ENCODE measurements at places on chromosomes 5 and 9.

GRCh38 chr5:145847499-145848497 lies 12.7 kb upstream of the PRELID2 start:
- no peak for DNase-seq

DNA sequence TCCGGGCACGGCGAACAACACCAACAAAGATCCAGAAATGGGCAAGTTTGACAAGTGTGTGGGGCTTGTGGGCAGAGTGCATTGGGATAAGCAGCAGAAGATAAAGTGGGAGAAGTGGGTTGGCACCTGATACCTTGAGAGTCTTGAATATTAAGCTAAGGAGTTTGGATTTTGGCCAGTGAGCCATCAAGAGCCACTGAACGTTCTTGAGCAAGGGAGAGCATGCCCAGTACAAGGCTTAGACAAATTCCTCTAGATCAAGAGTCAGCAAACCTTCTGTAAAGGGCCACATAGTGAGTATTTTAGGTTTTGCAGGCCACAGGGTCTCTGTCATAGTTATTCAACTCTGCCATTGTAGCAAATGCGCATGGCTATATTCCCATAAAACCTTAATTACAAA lies 26.6 kb upstream of the TRMT10B start:
- no peak for DNase-seq

- no peak for DNase-seq
These were observed 243.7 kb downstream of the CWC27 start for GRCh38 chr5:65012301-65012892.

DNA sequence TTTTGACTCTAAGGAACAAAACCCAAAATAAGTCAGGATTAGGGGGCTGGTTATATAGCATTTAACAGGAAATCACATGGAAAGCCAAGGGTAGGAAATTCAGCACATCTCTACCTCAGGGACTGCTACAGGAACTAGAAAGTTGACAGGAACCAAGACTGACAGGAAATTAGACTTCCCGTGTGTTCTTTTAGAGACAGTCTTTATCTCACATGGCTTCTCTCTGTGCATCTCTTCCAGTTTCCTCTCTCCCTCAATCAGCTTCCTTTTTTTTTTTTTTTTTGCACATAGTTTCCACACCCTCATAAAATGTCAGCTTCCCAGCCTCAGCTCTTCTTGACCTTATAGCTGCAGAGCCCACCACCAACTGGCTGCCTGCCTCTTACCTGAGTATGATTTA lies 4.8 kb downstream of the RECK start:
- DNase-seq: no peak

- no peak for DNase-seq
These were observed 24.7 kb upstream of the TNFSF8 start for GRCh38 chr9:114954956-114955582.

DNA sequence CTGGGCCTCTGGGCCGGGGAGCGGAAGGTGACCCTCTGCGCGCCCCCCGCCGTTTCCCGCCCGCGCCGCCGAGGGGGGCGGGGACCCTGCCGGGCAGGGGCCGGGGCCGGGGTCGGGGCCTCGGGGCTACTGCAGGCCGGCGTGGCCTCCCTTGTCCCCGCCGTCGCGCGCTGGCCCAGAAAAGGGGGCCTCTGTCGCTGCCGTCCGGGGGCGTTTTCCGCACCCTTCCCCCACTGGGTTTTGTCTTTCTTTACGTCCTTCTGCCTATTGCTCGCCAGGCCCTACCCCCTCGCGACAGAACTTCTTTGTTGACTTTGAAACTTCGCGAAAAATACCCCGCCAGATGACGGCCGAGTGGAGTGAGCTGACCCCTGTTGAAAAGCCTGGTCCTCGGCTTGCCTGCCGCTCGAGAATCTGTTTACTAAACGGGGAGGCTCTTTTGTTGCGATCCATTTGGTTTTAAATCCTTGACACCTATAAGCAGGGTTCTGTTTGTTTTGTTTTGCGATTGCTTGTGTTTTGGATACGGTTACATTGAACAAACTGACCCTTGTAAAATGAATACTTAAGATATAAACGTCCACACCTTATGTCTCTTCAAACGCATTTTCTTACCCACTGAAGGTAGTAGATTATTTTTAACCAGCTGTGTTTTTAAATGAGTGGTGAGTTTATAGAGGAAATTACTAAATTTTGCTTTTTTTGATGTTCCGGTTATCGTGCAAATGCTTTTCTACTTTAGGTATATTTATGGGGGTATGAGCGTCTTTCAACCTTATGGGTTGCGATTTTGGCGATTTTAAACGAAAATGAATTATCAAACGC lies 765 bp downstream of the MARCHF6 start:
- peak; percentile 52 for DNase-seq

GRCh38 chr9:17719053-17719452 lies 140.2 kb downstream of the SH3GL2 start:
- DNase-seq: no peak

- no peak for DNase-seq
These were observed 270.8 kb downstream of the NNT start for GRCh38 chr5:43873791-43874190.

GRCh38 chr9:98887918-98888510 lies 55.7 kb upstream of the COL15A1 start:
- no peak for DNase-seq

GRCh38 chr5:134432677-134433359 lies 21.1 kb upstream of the CDKN2AIPNL start:
- no peak for DNase-seq

GRCh38 chr9:4009006-4009511 lies 290.8 kb downstream of the GLIS3 start:
- no peak for DNase-seq

GRCh38 chr5:56384186-56384585 lies 151.1 kb upstream of the ANKRD55 start:
- DNase-seq: no peak

- no peak for DNase-seq
These were observed 314.0 kb downstream of the NDUFS4 start for GRCh38 chr5:53874409-53874808.

DNA sequence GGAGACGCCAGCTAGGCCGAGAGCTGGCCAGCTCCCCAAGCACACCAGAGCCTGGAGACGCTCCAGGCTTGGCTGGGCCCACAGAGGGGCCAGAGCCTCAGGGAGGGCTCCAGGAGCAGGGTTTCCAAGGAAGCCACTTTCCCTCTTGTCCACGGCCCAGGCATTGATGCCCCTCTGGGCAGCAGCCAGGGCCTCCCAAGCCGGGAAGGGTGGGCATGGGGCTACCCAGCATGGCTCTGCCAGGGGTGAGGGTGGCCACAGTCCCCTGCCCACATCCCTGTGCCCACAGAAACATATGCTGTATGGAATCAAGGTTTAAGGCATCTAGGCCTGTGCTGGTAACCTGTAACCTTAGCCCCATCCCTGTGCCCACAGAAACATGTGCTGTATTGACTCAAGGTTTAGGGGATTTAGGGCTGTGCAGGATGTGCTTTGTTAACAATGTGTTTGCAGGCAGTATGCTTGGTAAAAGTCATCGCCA lies 1.5 kb upstream of the DPP7 start:
- DNase-seq: no peak

DNA sequence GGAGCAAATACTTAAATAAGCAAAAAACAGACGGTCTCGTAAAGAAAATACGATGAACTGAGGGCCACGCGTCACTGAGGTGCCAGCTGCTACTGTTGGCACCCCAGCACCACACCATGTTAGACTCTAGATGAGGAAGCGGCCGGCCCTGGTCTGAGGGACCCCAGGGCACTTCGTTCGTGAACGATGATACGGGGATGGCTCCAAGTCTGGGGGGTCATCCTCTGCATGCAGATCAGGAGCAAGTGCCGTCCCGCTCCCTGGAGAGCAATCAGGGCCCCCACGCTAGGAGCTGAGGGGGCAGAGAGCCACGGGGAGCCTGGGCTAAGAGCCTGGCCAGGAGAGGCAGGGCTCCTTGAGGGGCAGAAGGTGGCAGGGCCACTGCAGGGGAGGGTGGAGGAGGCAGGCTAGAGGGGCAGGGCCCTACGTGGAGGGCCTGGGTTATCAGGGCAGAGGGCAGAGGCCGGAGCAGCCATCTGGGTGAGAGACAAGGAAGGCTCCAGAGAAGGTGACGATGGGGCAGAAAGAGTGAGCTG lies 24.1 kb downstream of the SARDH start:
- no peak for DNase-seq

- DNase-seq: no peak
These were observed 49.0 kb downstream of the STARD4 start for GRCh38 chr5:111463311-111463710.

DNA sequence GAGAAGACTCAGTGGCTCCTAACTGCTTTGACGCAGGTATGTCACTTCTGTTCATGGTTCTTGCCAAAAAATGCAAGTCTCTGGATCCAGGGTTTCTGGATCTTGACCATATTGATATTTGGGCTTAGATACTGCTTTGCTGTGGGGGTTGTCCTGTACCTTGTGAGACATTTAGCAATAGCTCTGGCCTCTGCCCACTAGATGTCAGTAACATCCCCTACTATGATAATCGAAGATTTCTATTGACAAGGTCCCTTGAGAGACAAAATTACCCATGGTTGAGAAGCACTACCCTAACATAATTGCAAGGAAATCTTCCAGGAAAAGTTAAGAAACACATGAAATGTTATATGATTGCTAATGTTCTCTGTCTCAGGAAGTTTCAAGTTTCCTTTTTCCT lies 285.4 kb downstream of the TMEM232 start:
- no peak for DNase-seq

DNA sequence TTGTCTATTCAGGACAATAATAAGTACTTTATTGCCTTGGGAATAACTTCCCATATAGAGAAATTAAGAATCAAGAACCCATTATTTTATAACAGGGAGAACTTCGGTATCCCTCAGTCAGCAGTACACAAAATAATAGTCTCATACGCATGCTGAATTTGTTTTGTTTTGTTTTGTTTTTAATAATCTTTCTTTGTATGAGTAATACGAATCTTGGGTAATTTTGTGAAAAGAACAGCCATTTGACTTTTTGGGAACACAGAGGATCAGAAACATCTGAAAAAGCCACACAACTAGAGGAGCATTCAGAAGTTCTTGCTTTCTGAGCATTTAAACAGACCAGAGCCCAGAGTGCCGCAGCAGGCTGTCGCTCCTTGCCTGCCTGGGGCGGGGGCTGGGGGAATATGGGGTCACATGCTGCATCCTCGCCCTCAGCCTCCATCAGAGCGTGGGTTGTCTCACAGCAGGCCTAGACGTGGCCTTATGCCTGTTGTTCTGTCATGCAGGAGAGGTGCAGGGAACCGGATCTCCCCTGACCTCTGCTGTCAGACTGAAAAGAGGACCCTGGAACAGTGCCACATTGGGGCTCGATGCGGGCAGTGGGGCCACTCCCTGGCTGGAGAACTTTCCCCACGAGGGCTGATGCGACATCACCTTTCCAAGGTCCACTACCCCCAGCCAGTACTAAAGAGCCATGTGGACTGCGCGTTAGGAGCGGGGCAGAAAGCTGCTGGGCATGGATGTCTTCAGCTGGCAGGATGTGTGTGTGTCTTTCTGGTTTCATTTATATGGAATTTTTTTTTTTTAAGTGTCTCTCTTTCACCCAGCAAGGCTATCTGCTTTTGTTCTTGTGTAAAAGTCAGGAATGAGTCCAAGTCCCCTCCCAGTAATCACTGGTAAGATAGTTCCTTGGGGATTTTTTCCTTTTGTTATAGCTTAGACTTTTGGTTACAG lies 133.4 kb upstream of the OTULINL start:
- DNase-seq: no peak

DNA sequence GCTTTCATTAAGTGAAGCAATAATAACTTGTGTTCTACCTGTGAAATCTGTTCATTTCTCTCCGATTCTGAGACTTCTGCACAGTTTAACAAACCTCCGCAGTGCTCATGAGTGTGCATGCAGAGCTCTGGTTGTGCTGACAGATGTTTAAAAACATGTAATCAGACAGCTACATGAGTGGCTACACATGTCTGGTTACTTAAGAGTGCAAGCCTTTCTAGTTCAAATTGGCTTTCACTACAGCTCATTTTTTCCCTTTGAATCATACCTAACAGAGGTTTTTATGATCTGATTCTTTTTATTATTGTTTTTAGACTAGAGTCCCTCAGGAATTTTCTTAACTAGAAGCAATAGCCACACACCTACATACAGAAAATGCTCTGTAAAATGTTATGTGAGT lies 310.2 kb downstream of the ARRDC3 start:
- no peak for DNase-seq

DNA sequence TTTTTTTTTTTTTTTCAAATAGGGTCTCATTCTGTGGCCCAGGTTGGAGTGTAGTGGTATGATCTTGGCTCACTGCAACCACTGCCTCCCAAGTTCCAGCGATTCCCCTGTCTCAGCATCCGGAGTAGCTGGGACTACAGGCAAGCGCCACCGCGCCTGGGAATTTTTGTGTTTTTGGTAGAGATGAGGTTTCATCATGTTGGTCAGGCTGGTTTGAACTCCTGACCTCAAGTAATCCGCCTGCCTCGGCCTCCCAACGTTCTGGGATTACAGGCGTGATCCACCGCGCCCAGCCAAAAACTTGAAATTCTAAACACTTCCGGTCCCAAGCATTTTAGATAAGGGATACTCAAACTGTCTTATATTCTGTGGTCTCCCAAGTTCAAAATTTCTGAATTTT lies 718.9 kb upstream of the MEF2C start:
- no peak for DNase-seq

DNA sequence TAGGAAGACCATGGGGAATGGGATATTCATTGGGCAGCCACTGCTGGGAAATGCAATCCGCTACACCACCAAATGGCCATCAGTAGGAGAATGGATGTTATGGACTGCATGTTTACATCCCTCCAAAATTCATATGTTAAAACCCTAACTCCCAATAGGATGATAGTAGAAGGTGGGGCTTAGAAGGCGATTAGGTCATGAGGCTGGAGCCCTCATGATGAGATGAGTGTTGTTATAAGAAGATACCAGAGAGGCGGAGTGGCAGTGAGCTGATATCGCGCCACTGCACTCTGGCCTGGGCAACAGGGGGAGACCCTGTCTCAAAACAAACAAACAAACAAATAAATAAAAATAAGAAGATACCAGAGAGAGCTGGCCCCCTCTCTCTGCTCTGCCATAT lies 16.1 kb upstream of the GTF3C5 start:
- no peak for DNase-seq

- no peak for DNase-seq
These were observed 31.8 kb upstream of the IL17B start for GRCh38 chr5:149410721-149411432.

DNA sequence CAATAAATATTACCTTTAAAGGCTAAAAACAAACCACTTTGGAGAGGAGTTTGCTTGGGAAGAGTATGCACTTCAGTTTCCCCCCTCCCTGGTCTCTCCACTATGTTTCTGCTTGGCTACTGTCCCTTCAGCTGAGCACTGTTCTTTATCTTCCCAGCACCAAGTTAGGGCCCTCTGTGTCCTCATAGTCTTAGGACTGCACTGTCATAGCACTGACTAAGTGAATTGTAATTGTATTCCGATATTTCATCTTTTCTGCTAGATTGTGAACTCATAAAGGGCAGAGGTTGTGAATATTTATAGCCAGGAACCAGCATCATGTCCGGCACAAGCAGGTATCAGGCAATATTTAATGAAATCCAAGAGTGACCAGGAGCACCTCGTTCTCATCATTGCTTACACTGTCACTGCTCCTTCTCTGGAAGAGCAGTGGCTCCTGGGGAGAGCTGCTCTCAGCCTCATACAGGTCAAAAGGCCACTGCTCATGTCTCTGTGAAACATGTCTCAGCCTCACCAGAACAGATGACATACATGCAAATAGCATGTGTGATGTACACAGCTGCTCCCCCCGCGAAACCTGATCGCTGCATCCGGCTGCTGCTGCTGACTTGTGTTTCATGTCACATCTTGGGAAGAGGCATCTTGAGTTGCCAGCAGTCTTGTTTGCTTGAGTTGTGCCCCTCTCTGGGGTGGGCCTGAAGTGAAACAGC lies 279.7 kb upstream of the MSX2 start:
- DNase-seq: no peak

GRCh38 chr9:6757132-6757455 lies 679 bp upstream of the KDM4C start:
- peak; percentile 67 for DNase-seq
